ENCODE measurements at places on chromosomes 12 and 14.

DNA sequence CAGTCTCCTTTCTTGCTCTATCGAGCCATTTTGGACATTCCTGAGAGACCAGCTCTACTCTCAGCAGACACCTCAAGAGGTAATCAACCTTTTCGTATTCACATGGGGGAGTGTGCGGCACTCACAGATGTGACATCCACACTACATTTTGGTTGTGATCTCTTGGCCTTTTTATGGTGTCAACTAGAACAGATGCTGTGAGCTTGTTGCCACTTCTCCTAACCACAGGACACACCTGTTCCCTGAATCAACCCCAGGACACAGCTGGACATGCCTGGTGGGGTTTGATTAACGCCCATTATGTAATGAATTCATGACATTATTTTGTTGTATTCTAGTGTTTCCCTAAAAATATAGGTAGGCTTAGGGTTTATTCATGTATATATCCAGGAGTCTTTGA is 1143.6 kb downstream of the TMEM121 start:
- no peak for DNase-seq
- no peaks in the 10 kb centered on the region for H3K36me3 ChIP-seq
- H3K27me3 ChIP-seq: no peaks in the 10 kb centered on the region
- H3K4me1 ChIP-seq: no peaks in the 10 kb centered on the region
- H3K27ac ChIP-seq: no peak overlapping the region

GRCh38 chr12:120356567-120357030 is 12.4 kb downstream of the MSI1 start:
- H3K27ac ChIP-seq: no peak overlapping the region
- H3K36me3 ChIP-seq: no peaks in the 10 kb centered on the region
- no peak for DNase-seq
- no peaks in the 10 kb centered on the region for H3K27me3 ChIP-seq

DNA sequence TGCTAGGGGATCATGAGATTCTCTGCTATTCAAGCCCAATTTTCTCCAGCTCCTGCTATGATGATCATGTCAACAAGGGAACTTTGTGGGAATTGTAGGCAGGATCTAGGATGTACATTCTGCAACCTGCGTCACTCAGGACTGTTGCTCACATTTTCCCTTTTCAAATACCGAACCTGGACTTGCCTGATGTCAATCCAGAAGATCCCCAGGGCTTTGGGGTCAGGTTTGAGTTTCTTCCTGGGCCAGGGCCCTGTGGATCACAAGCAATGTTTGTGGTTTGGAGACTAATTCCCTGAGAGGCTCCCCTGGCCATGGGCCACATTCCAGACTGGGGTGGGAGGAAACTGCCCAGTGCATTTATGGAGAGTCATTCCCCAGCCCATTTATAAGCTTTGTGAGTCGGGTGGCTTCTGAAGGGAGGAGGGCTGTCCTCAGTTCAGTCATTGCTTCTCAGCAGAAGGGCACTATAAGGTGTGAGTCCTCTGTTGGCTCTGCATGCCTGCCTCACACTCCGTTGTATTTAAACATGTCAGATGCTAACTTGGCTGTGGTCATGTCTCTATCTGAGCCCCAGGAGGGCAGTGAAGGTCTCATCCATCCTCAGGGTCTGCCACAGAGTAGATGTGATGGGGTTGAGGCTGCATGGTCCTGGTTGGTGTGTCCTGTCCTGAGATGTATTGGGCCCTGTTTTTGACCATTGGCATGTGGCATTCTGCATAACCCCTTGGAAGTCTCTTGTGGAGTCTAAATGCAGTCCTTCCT is 6.5 kb downstream of the KRT86 start:
- H3K36me3 ChIP-seq: no peaks in the 10 kb centered on the region
- peaks cover 38% of the 10 kb centered on the region for H3K4me1 ChIP-seq
- H3K27me3 ChIP-seq: no peaks in the 10 kb centered on the region
- peak; percentile 96 for DNase-seq

GRCh38 chr14:88935083-88935482 is 110.6 kb downstream of the TTC8 start:
- H3K27ac ChIP-seq: no peak overlapping the region
- H3K4me3 ChIP-seq: no peak overlapping the region
- no peaks in the 10 kb centered on the region for H3K4me1 ChIP-seq
- H3K36me3 ChIP-seq: no peaks in the 10 kb centered on the region
- no peaks in the 10 kb centered on the region for H3K27me3 ChIP-seq

DNA sequence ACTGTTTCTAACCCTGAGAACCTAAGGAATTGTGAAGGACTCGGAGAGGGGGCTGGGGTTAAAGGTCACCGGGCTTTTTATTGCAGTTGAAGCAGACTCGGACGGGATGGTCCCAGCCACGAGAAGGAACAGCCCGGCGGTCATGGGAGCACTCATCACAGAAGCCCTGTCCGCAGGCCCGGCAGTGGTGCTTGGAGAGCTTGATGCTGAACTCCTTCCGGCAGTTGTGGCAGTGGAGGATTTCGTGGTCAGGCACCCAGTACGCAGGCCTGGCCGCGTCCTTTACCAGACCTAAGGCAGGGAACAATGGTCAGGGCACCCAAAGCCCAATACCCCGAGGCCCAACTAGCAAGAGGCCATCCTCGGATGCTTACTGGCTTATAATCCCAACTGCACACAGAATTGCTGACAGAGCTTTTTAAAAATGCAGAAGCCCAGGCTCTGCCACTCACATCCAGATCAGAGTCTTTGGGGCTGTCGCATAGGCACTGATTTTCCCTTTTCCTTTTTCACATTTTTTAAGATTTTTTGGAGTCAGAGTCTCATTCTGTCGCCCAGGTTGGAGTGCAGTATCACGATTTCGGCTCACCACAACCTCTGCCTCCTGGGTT is 44.7 kb downstream of the DCAF4 start:
- no peaks in the 10 kb centered on the region for H3K36me3 ChIP-seq
- H3K4me3 ChIP-seq: no peak overlapping the region
- no peak for DNase-seq
- no peaks in the 10 kb centered on the region for H3K4me1 ChIP-seq
- no peaks in the 10 kb centered on the region for H3K27me3 ChIP-seq
- no peak overlapping the region for H3K27ac ChIP-seq

DNA sequence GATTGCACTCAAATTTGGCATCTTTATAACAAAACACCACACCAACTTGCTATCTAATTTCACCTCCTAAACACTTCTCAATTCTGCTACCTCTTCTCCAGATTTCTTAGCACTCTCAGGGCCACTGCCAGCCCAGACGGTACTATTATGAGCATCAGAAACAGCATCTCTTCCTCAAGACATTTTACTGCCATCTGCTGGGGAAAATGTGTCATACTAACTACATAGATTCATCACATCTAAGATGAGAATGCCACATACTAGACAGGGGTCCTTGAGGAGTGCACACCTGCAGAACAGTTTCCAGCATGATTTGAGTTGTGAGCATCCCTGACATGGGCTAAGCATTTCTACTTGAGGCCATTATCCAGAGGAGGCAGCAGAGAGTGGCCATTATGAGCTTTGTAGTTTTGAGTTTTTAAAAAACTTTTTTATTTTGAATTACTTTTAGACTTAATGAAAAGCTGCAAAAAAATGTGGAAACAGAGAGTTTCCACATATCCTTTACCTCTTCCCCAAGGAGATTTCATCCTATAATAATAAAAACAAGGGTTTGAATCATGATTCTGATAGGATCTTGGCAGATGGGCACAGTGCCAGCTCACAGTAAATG is 15.1 kb upstream of the GRIP1 start:
- H3K27me3 ChIP-seq: no peaks in the 10 kb centered on the region
- H3K27ac ChIP-seq: no peak overlapping the region
- no peaks in the 10 kb centered on the region for H3K4me1 ChIP-seq

GRCh38 chr14:52741865-52742264 is 11.9 kb downstream of the STYX start:
- H3K4me3 ChIP-seq: no peak overlapping the region
- H3K4me1 ChIP-seq: peaks cover 31% of the 10 kb centered on the region
- H3K36me3 ChIP-seq: no peaks in the 10 kb centered on the region
- H3K27ac ChIP-seq: peak overlapping the region; percentile 28
- no peak for DNase-seq

DNA sequence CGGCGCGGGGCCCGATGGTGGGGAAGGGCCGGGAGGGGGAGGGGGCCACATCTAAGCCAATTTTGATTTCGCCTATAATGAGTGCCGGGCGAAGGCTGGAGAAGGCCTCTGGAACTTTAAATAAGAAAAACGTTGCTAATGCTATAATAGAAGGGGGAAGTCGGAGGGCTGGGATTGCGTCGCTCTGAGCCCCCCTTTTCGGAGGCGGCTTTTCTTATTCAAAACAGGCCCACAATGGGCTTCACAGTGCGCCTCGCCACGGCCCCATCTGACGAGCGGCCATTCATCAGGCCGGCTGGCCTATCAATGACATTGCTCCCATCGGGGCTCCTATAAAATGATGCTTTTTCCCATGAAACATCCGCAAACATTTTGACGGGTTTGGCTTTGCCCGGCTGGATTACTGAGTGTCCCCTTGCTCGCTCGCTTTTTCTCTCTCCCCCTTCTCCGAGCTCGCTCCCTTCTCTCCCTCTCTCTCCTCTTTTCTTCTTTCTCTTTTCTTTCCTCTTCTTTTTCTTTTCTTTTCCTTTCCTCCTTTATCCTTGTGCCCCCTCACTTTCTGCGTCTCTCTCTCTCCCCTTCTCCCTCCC is at the start of gene RFX4:
Gene RFX4 (plus strand): TSS at position 364 of the 590 bp plus-strand sequence. CDS start 317 bp downstream, outside the sequence.
- H3K27me3 ChIP-seq: peaks cover 24% of the 10 kb centered on the region
- no peak for DNase-seq
- peak within 1 kb of the TSS; percentile 28 for H3K4me3 ChIP-seq
- peaks cover 66% of the 10 kb centered on the region for H3K4me1 ChIP-seq

- no peak overlapping the region for H3K27ac ChIP-seq
- no peaks in the 10 kb centered on the region for H3K36me3 ChIP-seq
- no peak for DNase-seq
- no peak overlapping the region for H3K4me3 ChIP-seq
- H3K4me1 ChIP-seq: no peaks in the 10 kb centered on the region
These were observed 16.9 kb upstream of the TMEM132C start for GRCh38 chr12:128250096-128250495.

DNA sequence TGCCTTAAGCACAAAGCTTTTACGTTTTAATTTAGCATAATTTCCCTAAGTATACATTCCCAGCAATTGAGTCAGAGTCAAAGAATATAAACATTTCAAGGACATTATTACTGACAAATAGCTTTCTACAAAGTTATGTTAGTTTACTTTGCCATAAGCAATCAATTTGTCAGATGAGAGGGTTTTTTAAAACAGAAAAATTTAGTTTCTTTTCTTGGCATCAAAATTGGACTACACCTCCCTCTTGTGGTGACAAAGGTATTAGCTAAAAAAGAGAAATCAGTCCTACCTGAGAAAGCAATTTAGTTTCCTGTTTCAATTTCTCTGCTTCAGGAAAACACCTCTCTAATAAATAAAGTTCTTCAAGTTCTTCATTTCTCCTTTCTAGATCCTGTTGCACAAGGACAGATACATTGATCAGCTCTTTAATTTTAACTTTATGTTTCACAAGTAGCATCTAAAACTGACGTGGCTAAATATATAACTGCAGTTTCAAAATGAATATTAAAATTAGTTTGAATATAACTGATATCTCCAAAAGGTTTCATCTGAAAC is 39.9 kb downstream of the DNAI7 start:
- no peaks in the 10 kb centered on the region for H3K36me3 ChIP-seq
- H3K4me3 ChIP-seq: no peak overlapping the region
- no peaks in the 10 kb centered on the region for H3K4me1 ChIP-seq

GRCh38 chr14:31395572-31396205 is 24.7 kb downstream of the HEATR5A start:
- no peaks in the 10 kb centered on the region for H3K4me1 ChIP-seq
- no peak overlapping the region for H3K4me3 ChIP-seq
- DNase-seq: no peak
- no peaks in the 10 kb centered on the region for H3K36me3 ChIP-seq

- no peak overlapping the region for H3K27ac ChIP-seq
- no peak overlapping the region for H3K4me3 ChIP-seq
- no peaks in the 10 kb centered on the region for H3K36me3 ChIP-seq
- no peaks in the 10 kb centered on the region for H3K4me1 ChIP-seq
These were observed 57.1 kb downstream of the TNFAIP2 start for GRCh38 chr14:103180331-103180730.

DNA sequence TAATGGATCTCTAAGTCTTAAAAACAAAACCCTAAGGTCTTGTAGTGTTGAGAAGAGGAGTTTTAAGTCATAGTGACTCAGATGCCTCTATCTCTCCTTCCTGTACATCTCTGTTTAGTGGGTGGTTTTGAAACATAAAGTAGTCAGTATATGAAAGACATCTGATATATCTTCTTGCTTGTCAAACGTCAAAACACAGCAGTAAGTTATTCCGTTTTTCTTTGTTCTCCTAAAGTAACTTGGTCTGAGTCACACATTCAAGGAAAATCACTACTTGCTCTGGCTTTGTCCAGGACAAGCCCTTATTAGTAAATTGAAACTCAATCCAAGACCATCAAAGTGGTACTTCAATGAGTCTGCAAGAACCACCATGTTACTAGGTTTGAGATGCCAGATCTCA is 1172.5 kb downstream of the BCL11B start:
- H3K4me1 ChIP-seq: no peaks in the 10 kb centered on the region
- no peaks in the 10 kb centered on the region for H3K36me3 ChIP-seq
- no peak overlapping the region for H3K4me3 ChIP-seq
- no peaks in the 10 kb centered on the region for H3K27me3 ChIP-seq
- DNase-seq: no peak

DNA sequence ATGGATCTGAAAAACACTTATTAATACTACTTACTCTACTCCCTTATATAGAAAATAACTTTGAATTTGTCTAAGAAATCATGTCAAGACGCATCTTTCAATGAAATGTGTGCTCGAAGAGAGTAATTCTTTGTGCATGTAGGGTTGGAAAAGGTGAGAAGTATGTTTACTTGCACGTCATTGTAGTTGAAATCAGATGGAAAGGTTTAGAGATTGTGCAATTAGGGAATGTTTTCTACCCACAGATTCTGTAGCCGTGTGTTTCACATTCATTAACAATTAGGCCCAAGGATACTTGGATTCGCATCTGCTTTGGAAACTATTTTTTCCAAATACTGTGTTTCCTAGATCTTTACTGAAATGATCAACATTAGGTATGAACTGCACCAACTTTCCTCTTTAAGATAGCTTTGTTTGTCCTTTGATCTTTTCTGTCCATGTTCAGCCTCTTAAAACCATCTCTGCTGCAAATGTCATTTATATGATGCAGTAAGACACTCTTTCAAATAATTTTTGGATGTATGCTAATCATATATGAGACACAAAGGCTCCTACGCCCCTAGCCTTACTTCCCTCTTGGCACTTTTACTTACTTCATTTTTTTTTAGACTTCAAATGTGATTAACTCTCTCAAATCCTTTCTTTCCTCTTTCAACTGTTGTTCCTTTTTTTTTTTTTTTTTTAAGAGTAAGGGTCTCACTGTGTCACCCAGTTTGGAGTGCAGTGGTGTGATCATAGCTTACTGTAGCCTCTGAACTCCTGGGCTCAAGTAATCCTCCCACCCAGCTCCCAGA is 58.0 kb upstream of the PSMA6 start:
- H3K27me3 ChIP-seq: no peaks in the 10 kb centered on the region
- no peak overlapping the region for H3K4me3 ChIP-seq
- DNase-seq: no peak
- H3K4me1 ChIP-seq: no peaks in the 10 kb centered on the region

DNA sequence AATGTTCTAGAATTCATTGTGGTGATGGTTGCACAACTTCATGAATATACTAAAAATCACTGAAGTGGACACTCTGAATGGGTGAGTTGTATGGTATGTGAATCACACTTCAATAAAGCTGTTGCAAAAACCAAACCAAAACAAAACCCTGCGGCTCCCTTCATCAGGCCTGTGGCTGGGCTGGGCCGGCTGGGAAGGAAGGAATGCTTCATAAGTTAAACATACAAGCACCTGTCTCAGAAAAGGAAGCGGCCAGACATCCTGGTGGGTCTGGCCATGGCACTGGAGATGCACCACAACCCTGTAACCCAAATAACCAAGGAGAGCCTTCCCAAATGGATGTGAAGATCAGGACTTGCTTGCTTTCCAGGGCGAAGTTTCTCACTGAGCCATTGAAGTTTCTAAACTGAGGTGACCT is 34.9 kb downstream of the TTC7B start:
- H3K27ac ChIP-seq: no peak overlapping the region
- H3K4me3 ChIP-seq: no peak overlapping the region
- no peaks in the 10 kb centered on the region for H3K4me1 ChIP-seq
- H3K27me3 ChIP-seq: no peaks in the 10 kb centered on the region
- peak; percentile 37 for DNase-seq

Measured in vagina (tissue), 2 donors.